GM23248 (cell line): ENCODE measurements at places on chromosomes 13 and 19.

DNA sequence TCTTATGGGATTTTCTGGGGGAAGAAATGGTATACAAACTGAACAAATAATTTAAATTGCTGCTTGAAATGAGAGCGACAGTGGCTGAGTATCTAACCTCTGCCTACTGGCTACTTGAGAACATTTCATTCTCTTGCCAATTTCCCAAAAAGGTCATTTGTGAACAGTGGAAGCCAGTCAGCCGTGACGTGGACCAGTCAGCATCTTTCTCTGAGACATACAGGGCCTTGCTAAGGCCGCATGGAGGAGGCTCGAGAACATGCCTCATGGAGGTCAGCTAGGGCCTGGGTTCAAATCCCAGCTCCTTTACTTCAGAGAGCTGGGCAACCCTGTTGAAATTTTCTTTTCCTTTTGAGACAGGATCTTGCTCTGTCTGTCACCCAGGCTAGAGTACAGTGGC, 20.3 kb downstream of the ZC3H4 start:
- H3K4me1 ChIP-seq: peaks cover 6% of the 10 kb centered on the region; the same call in 1 of the 2 replicates
- no peak overlapping the region for H3K27ac ChIP-seq
- peaks cover 18% of the 10 kb centered on the region for H3K36me3 ChIP-seq
- no peaks in the 10 kb centered on the region for H3K27me3 ChIP-seq
- no peak overlapping the region for H3K4me3 ChIP-seq

- H3K4me1 ChIP-seq: peaks cover 45% of the 10 kb centered on the region
- no peaks in the 10 kb centered on the region for H3K27me3 ChIP-seq
- H3K36me3 ChIP-seq: no peaks in the 10 kb centered on the region
- peak overlapping the region; percentile 81 for H3K27ac ChIP-seq
- DNase-seq: peak; percentile 83
- no peak overlapping the region for H3K4me3 ChIP-seq
These were observed 9.7 kb upstream of the GIPC1 start for GRCh38 chr19:14505488-14506239.

- H3K4me1 ChIP-seq: peaks cover 10% of the 10 kb centered on the region
- H3K27me3 ChIP-seq: no peaks in the 10 kb centered on the region
- peak; percentile 97 for DNase-seq
- H3K27ac ChIP-seq: peak within 1 kb of the TSS; percentile 80
- H3K4me3 ChIP-seq: peak within 1 kb of the TSS; percentile 79
These were observed at the start of gene PLA2G4C for GRCh38 chr19:48110350-48110966. TSS of gene PLA2G4C (minus strand) at chr19:48110817. CDS start at chr19:48106529, 4,288 bp downstream.

GRCh38 chr13:98175823-98176222, 1.2 kb downstream of the RNF113B start:
- DNase-seq: peak; percentile 19
- H3K4me1 ChIP-seq: peaks cover 49% of the 10 kb centered on the region
- no peak overlapping the region for H3K4me3 ChIP-seq
- H3K36me3 ChIP-seq: no peaks in the 10 kb centered on the region
- peak overlapping the region; percentile 4; the same call in 1 of the 2 replicates for H3K27ac ChIP-seq
- no peaks in the 10 kb centered on the region for H3K27me3 ChIP-seq

GRCh38 chr13:28794396-28794795, 25.7 kb upstream of the MTUS2 start:
- no peak overlapping the region for H3K4me3 ChIP-seq
- peaks cover 8% of the 10 kb centered on the region for H3K4me1 ChIP-seq
- no peak overlapping the region for H3K27ac ChIP-seq
- no peaks in the 10 kb centered on the region for H3K36me3 ChIP-seq
